ENCODE measurements at places on chromosomes 2 and 18.

DNA sequence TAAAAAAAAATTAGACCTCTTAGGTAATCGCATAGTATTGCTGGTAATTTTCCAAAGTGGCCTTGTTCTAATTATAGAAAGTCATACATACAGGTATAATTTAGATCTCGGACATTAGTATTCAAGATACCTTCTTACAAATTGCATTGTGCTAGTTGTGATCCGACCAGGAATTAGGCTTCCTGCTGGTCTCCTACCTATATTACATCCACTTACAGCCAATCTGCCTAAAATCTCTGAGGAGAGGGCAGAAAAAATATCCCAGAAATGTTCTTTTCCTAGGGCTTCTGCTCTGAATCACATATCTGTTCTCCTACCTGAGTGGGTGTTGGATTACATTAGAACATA lies 314.7 kb upstream of the GULP1 start:
- DNase-seq = no peak

GRCh38 chr2:69223759-69224511 lies 163.1 kb downstream of the GFPT1 start:
- no peak for DNase-seq

GRCh38 chr18:4352746-4353551 lies 102.2 kb downstream of the DLGAP1 start:
- DNase-seq = no peak

GRCh38 chr2:180698668-180699067 lies 281.7 kb upstream of the UBE2E3 start:
- no peak for DNase-seq

DNA sequence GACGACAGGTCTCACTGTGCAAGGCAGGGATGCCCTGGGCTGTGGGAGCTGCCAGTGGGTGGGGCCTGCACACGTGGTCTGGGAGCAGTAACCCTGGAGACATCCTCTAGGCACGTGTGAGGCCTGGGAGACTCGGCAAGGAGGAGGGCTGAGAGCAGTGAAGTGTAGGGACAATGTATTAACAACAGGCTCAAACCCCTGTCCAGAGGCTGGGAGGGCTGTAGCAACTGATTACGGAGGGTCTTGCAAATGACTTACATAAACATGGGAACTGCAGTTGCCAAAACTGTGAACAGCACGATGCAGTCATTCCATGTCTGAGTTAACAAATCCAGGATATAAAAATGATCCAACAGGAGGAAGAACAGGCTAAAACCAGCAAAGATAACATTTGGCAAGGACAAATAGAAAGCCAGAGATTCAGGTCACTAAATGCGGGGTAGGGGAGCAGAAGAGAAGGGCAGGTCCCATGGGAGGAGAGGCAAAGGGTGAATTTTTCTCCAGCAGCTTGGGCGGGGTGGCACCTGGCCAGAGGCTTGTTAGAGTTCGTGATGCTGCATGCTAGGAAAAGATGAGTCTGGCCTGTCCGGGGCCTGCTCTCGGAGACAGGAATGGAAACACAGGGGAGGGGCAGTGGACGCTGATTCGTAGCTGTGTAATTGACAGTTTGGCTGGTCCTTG lies 44.9 kb downstream of the CYP27C1 start:
- peak; percentile 36 for DNase-seq
